Vagina (tissue), 2 donors: ENCODE measurements at places on chromosomes 5 and 9. TPM values are rescaled to one million over a fixed set of nuclear protein-coding genes. Genes with fewer than 3 reads are reported as not detected.

CDH18 gene
- not detected for total RNA-seq

DNA sequence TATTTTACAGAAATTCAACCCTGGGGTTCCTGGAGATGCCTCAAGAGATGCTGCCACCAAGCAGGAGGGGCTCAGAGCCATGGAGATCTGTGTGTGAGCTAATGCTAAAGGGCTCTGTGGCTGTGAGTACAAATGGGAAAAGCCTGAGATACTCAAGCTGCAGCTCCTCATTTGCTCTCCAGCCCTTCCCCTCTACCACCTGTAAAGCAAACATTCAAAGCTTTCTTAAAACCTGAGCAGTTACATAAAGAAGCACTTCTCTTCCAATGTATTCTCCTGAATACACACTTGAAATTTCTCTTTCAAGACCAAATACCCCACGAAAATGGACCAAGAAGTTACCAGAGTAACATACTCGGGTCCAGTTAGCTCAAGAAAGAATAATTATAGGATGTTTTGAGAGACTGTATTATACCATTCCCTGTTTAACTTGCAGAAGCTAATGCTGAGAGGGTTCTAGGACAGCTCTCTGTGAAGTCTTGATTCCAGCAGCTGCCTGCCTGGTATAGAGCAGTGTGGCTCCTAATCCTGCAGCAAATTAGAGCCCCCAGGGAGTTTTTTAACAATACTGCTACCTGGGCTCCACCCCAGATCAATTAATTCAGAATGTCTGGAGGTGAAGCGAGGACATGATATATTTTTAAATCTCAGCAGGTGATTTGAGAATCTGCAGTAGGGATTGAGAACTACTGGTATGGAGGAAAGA is 21.1 kb downstream of the RGS7BP start:
- no peaks in the 10 kb centered on the region for H3K27me3 ChIP-seq
- no peak overlapping the region for H3K4me3 ChIP-seq
- DNase-seq = no peak
- H3K4me1 ChIP-seq = no peaks in the 10 kb centered on the region
- H3K36me3 ChIP-seq = no peaks in the 10 kb centered on the region

GRCh38 chr5:96875791-96876291 is 459 bp upstream of the ERAP2 start:
- peak overlapping the region; percentile 48 for H3K4me3 ChIP-seq
- no peak for DNase-seq
- H3K36me3 ChIP-seq = no peaks in the 10 kb centered on the region
- no peaks in the 10 kb centered on the region for H3K27me3 ChIP-seq

DNA sequence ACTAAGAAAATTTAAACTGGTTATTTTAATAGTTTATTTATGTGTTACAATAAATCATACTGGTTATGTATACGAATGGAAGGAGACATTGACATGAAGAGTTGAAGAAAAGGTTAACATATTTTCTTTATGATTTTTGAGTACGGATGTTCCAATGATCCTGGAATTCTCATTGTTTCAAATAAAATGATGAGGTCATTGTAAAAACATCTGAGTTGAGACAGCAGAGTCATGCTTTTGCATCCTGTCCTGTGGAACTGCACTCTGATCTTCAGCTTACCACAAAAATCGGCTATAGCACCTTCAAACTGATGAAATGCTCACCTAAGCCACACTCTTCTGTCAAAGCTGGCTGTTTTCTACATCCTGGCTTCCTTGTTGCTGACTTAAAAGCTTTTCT is 67.8 kb downstream of the PTCD2 start:
- no peaks in the 10 kb centered on the region for H3K27me3 ChIP-seq
- H3K4me3 ChIP-seq = no peak overlapping the region
- no peak overlapping the region for H3K27ac ChIP-seq
- H3K36me3 ChIP-seq = no peaks in the 10 kb centered on the region

DNA sequence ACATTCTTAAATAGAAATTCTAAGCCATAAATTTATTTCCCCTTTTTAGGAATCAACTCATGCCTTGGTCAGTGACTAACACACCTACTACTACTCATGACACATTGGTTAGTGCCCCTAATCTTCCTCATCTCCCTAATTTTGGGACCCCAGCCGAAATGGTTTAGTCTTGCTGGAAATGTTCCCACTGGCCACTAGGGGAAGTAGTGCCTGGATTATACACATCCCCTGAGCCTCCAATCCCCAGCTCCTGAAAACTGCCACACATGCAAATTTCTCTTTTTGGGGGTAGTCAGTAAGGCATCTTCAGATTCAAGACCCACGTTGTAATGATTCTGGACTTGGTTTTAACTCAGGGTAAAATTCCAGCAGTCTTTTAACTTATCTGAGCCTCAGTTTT is 79.8 kb downstream of the HSD17B3 start:
- H3K4me1 ChIP-seq = peaks cover 15% of the 10 kb centered on the region
- no peaks in the 10 kb centered on the region for H3K27me3 ChIP-seq
- no peak overlapping the region for H3K4me3 ChIP-seq
- no peak overlapping the region for H3K27ac ChIP-seq
- no peaks in the 10 kb centered on the region for H3K36me3 ChIP-seq
- DNase-seq = no peak
